Naive B cell (primary cell): ENCODE measurements at places on chromosomes 13 and 19. TPM values are rescaled to one million over a fixed set of nuclear protein-coding genes. Genes with fewer than 3 reads are reported as not detected.

- no peak for DNase-seq
Measured at GRCh38 chr13:83377491-83377890, 504.8 kb downstream of the SLITRK1 start.

- DNase-seq, result no peak
Measured at GRCh38 chr13:97074618-97075017, 80.3 kb upstream of the OXGR1 start.

- no peak for DNase-seq
Measured at GRCh38 chr19:51103926-51104341, 4.3 kb downstream of the CTU1 start.

The PRR22 gene
- 0.28 TPM for polyA plus RNA-seq

DNA sequence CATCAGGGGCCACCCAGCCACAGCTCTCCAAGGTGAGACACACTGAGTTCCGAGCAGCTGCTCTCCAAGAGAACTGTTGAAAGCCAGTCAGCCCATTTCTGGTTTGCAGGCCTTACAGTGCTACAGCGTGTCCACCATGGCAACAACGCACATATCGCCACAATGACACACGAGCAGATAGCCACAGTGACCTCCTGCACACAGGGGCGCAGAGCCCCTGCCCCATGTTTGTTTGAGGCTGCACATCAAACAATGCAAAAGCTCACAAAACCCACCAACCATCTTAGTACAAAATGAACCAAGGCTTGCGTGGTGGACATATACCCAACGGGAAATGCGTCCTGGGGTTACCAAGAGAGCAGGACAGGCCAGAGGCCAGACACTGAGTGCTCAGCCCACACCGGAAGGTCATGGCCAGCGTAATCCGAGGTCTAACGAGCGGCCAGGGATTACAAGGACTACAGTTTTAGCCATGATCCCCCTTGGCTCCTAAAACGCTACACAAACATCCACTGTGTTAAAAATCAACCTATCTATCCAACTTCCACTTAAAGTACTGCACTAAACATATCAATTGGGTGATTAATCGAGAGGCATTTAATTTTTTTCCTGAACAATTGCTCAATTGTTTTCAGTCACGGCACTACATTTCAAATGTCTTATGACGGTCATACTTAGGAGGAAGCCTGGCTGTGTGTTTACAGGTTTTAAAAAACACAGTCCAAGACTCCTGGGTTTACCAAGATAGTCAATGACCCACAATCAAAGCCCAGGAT lies 56.0 kb downstream of the STK24 start:
- DNase-seq, result no peak

- no peak for DNase-seq
Measured at GRCh38 chr19:12837225-12837624, 1.1 kb upstream of the MAST1 start.

DNA sequence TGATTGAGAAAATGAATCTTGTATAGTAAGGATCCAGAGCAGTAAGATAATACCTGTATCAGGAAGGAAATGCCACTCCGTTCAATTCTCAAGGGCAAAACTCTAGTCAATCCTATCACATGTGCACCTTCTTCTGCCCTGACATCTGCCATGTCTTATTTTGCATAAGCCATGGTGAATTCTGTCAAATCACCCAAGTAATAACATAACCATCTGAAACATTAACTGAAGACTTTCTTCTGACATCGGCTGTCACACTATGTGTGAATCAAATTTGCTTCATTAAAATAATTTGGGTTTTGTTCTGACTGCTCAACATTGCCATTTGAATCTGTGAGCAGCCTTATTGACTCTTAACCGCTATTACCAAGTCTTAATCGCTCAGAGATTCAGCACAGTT lies 91.2 kb downstream of the PCDH9 start:
- no peak for DNase-seq

GRCh38 chr19:44624840-44625354 lies 11.5 kb downstream of the IGSF23 start:
- DNase-seq, result no peak

The NLRP11 gene
- not detected for polyA plus RNA-seq

GRCh38 chr19:4859697-4860096 lies 7.8 kb downstream of the PLIN3 start:
- no peak for DNase-seq

GRCh38 chr13:43676320-43676719 lies 110.5 kb downstream of the ENOX1 start:
- DNase-seq, result no peak

DNA sequence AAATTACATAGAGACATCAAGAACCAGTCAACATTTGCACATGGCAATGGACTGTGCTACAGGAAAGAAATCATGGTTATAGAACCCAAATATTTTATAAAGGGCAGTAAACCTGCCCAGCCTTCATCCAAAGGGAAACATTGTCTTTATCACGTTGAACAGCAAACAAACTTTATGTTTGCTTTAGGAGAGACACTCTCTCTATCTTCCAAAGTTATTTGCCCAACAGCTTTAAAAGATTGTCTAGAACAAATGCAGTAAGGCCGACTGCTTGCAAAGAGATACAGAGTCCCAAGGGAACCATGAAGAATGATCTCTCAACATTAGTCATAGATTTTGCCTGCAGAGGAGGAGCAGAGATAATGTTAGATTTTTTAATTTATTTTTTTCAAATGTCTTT lies 1323.5 kb upstream of the SLC10A2 start:
- no peak for DNase-seq

DNA sequence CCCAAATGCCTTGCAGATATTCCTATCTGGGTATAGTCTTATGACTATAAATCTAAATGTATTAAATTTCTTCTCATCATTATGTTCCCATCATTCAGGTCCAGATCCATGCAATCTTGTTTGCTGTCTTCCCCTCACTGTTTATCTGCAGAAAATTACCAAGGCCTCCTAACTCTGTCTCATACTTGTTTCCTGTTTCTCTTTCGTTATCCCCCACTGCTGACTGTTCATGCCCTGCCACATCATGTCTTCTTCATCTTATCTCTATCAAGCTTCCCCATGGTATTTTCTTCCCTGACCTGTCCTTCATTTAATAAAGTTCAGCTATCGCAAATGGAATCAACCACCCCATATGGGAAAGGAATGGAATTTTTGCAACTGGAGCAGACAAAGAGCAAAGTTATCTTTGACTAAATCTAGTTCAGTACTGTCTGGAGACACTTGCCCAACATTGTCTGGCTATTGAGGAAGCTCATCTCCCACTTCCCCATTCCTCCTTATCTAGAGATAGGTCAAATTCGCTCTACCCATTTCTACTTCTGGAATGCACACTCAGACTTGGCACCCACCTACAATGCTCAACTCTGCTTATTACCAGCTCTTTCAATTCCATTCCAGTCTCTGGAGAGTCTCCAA lies 1358.1 kb downstream of the EFNB2 start:
- no peak for DNase-seq

DNA sequence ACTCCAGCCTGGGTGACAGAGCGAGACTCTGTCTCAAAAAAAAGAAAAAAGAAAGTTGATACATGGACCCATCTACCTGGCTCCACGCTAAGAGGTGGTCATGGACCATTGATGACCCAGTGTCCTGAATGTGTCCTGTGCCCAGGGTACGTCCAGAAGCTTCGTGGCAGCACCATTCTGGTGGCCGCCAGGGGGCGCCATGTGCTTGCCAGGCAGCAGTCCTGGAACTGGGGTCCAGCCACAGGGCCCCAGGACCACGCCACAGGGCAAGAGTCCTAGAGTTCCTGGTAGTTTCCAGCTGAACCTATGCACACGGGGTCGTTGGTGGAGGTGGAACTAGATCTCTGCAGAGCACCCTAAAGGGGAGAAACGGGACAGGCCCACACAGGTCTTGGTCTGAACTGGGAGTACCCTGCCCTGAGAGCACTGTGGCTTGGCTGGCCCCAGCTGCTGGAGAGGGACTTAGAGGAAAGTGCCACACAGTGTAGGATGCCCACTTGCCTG lies 19.9 kb upstream of the FBXO27 start:
- DNase-seq, result peak; percentile 35

The ONECUT3 gene
- not detected for polyA plus RNA-seq

The TMPRSS9 gene
- not detected for polyA plus RNA-seq

The COL5A3 gene
- polyA plus RNA-seq, result not detected

The NPAS1 gene
- polyA plus RNA-seq, result 0.40 TPM

- DNase-seq, result no peak
Measured at GRCh38 chr19:19185853-19186740, 5.9 kb downstream of the BORCS8 start.

GRCh38 chr19:5676105-5676771 lies 4.1 kb downstream of the MICOS13 start:
- DNase-seq, result no peak

GRCh38 chr19:2462635-2463421 lies 6.1 kb upstream of the LMNB2 start:
- no peak for DNase-seq

DNA sequence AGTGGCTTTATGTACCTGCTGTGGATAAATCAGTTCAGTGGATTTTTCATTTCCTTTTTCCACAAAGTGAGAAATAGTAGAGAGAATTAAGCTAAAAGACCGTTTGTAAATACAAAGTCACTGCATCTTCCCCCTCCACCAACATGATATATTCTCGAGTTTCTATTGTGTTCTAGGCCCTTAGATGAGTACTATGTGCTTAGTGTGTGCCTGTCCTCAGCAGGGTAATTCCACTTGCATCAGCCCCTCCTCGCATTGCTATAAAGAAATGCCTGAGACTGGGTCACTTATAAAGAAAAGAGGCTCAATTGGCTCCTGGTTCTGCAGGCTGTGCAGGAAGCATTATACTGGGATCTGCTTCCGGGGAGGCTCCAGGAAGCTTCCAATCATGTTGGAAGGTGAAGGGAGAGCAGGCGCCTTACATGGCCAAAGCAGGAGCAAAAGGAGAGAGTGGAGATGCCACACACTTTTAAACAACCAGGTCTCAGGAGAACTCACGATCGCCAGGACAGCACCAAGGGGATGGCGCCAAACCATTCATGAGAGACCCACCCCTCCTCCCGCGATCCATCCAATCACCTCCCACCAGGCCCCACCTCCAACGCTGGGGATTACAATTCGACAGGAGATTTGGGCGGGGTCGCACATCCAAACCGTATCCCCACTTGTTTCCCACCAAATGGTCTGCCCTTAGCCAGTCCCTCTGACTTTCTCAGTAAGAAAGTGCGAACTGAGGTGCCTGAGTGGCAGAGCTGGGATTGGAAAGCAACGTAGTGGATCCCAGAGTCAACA lies 102.3 kb upstream of the ABCC4 start:
- DNase-seq, result no peak

GRCh38 chr19:32291876-32292275 lies 53.5 kb upstream of the ZNF507 start:
- no peak for DNase-seq

The CACNG6 gene
- not detected for polyA plus RNA-seq

- no peak for DNase-seq
Measured at GRCh38 chr19:54851353-54851752, 1.1 kb downstream of the KIR3DL2 start.

DNA sequence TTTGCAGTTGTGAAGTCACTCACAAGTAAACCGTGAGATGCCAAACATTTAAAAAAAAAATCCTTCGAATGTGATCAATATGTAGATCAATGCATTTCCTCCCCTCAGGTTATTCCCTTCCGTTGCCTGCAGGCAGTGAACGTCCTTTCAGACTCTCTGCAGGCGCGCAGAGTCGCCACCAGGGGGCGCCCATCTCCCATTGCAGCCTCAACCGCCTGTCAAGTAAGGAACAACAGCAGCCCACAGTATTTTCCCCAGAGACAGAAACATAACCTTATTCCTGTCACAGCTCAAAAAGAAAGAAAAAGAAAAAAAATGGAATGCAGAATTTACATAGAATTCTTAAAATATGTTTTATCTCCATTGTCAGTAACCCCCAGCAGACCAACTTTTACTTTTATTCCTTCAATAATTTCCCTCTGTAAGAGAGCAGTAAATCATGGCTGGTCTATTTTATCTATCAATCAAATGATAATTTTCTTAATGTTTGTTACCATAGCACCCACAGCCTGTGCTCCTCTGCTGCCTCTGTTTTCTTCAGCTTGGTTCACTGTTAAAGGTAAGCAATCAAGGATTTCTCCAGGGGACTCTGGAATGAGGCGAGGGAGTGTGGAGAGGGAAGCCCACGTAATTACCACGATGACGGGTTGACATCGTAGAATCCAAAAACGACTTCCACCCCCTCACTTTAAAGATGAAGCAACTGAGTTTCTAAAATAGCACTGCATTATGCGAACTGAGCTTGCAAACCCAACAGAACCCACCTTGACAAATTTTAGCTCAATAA lies 637.6 kb upstream of the ARGLU1 start:
- peak; percentile 19 for DNase-seq

DNA sequence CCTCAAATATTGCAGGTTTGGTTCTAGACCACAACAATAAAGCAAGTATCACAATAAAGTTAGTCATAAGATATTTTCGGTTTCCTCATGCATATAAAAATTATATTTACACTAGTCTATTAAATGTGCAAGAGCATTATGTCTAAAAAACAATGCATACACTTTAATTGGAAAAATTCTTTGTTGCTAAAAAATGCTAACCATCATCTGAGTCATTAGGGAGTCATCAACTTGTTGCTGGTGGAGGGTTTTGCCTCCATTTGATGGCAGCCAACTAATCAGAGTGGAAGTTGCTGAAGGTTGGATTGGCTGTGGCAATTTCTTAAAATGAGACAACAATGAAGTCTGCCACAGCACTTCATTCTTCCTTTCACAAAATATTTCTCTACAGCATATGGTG lies 422.3 kb upstream of the GPC6 start:
- no peak for DNase-seq

- no peak for DNase-seq
Measured at GRCh38 chr13:43579321-43579720, 207.5 kb downstream of the ENOX1 start.

- no peak for DNase-seq
Measured at GRCh38 chr19:19434483-19435045, 29.1 kb downstream of the GATAD2A start.

The TMEM59L gene
- polyA plus RNA-seq, result not detected

The SBK3 gene
- polyA plus RNA-seq, result not detected

DNA sequence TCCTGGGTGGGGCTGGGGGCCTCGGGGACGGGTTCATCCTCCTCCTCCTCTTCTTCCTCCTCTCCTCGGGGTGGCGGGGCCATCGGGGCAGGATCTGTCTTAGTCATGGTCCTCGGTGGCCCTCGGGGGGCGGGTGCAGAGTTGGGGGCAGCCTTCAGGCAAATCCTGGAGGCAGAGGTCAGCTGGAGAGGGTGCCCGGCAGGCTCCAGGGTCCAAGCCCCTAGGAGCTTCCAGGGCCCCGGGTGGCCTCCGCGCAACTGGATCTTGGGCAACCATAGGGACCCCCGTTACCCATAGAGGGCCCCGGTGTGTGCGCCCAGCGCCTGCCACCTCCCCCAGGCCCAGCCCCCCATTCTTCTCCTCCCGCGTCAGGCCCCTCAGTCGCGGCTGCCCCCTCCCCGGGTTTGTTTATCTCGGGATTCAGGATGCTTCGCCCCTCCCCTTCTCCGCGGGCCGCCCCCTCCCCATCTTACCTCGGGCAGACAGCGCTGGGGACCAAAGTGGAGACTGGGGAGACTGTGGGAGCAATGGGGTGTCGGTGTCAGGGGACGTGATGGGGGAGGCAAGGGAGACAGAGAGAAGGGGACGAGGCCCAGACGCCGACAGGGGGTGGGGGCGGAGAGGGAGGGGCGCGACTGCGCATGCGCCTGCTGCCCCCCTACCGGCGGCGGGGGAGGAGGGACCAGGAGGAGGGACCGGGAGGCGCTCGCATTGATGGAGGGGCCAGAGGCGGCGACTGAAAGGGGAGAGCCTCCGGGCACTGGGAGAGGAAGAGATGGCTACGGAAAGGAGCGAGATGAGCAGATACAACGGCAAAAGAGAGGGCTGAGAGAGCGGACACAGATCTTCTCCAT lies at the start of gene CLIP3:
Gene CLIP3, minus strand, starts transcription at position 623 of the 854 bp plus-strand sequence. Its CDS starts 516 bp downstream, at position 107.
- DNase-seq, result no peak

- DNase-seq, result no peak
Measured at GRCh38 chr19:7994114-7994513, 11.3 kb downstream of the ELAVL1 start.

The C19orf18 gene
- polyA plus RNA-seq, result 0.43 TPM
